Skeletal muscle tissue (tissue), 5 donors: ENCODE measurements at places on chromosomes 4 and X. TPM values are rescaled to one million over a fixed set of nuclear protein-coding genes. Genes with fewer than 3 reads are reported as not detected.

TRAPPC11 gene
- total RNA-seq, result 41.8 TPM

XK gene
- 8.9 TPM for total RNA-seq

TMPRSS11B gene
- total RNA-seq, result not detected

GPR78 gene
- 0.52 TPM for total RNA-seq

TLR7 gene
- 2.1 TPM for total RNA-seq

CLDN34 gene
- total RNA-seq, result not detected

RAB9B gene
- total RNA-seq, result 19.8 TPM

TREX2 gene
- total RNA-seq, result 3.7 TPM

CNGA2 gene
- not detected for total RNA-seq

SLC16A2 gene
- 12.5 TPM for total RNA-seq

LINC00632 gene
- 6.8 TPM for total RNA-seq

OPRPN gene
- not detected for total RNA-seq

TCEAL6 gene
- total RNA-seq, result not detected

SSX4B gene
- total RNA-seq, result not detected

KLB gene
- 1.0 TPM for total RNA-seq

TMPRSS11A gene
- not detected for total RNA-seq

SOWAHD gene
- total RNA-seq, result 1.6 TPM

CSAG3 gene
- total RNA-seq, result not detected
